Stimulated activated naive CD4-positive, alpha-beta T cell treated with Interleukin-2 at 50 U/mL for 16 hours (primary cell): ENCODE measurements at places on chromosomes 2 and 18.

GRCh38 chr2:198957181-198957580 lies 500.6 kb downstream of the SATB2 start:
- no peak for DNase-seq

GRCh38 chr2:7375901-7376300 lies 458.7 kb downstream of the RNF144A start:
- no peak for DNase-seq

DNA sequence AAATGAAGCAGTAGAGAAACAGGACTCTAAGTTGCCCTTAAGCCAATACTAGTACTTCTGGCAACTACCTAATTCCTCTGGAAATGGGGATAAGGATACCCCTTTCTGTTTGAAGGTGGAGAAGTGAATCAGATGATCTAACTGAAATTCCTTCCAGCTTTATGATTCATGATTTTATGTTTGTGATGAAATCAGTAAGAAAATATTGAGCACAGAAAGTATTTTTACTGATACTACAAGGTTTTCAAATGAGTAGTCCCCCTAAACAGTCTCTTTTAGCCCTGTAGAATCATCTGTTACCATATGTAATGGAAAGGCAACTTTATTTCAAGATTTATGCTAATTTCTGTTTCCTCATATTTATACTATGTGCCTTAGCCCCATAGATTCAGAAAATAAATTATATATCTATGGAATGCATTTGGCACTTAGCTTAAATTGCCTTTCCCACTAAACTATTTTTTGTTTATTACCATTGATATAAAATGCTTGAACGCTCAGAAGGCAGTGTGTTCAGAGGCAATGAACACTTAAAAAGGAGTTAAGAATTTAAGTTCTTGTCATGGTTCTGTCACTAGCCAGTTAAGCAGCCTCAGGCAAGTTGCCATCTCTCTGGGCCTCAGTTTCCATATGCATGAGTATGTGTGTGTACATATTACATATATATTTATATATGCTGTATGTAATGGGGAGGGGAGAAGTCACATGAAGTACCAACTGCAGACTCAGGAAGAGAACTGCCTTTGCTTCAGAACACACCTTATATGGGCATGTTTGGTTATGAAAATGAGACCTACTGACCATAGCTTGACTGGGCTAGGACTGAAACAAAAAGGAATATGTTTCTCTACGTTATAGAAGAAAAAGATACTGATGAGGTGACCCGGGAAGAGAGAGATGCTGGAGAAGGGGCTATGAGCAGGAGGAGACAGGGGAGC lies 97.7 kb downstream of the CDC42EP3 start:
- DNase-seq = no peak

DNA sequence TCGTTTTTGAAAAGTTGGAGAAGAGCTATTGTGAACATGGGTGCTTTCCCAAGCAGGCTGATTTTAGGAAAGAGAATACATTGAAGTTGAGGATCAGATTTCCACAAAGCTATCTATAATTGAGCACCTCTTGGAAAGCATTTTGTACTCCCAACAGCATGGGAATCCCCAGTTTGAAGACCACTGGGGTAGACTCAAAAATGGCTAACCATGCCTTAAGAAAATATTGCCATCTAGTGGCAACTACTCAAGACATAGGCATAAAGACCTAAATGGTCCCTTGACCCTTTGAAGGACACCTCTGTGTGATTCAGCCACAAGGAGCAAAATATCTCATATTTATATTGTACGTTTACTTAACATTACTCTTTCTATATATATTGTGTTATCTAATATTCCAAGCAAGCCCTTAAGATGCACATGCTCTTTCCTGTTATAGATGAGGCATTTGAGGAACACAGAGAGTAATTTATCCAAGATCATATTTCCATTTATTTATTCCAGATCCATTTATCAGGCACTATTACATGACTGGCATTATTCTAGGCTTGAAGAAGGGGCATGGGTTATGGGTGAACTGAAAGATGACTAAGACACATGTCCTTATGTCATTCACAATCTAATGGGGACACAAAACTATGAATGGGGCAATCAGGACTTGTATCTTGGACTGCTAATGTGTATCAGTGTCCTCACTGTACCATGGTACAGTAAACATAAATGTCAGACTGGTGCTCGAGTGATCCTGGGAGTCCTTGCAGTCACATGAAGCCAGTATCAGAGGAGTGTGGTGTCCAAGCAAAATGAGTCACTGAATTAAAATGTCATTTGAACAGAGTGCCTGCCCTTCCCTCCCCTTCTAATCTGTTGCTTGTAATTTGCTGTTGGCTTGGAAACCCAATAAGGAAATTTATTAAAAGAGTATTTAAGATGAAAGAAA lies 121.0 kb upstream of the XPO1 start:
- no peak for DNase-seq

DNA sequence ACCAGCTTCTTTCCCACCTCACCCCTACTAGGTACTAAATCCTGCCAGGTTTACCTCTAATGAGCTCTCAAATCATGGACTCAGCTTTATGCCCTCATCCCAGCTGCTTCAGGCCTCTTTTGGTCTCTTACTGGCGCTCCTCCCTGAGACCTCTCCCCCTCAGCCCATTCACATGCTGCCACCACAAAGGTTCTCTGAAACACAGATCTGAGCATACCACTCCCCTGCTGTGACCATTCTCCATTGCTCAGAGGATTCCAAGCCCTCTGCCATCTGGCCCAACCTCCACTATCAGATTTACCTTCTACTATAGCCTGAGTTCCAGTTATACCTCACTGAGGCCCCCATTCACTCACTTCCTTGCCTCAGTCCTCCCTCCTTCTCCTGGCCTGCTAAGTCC lies 174.8 kb downstream of the ANKRD44 start:
- DNase-seq = no peak

- no peak for DNase-seq
Measured at GRCh38 chr2:10664652-10665051, 25.1 kb downstream of the NOL10 start.

DNA sequence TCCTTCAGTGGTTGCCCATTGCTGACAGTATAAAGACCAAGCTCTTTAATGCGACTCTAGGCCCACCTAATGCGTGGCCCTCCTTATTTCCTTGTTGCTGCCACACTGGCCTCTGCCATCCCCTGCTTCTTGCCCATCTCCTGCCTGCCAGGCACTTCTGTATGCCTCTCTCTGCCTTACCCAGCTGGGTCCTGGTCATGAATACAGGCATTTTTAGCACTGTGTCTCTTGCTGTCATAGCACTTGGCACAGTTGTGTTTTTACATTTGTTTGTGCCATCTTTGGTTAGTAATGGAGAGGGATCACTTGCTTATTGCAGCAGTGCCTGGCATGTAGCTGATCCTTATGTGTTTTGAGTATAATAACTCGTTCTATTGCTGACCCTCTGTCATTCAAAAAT lies 38.7 kb downstream of the MAP4K4 start:
- DNase-seq = no peak

GRCh38 chr2:205283736-205284270 lies 398.5 kb upstream of the NRP2 start:
- no peak for DNase-seq

DNA sequence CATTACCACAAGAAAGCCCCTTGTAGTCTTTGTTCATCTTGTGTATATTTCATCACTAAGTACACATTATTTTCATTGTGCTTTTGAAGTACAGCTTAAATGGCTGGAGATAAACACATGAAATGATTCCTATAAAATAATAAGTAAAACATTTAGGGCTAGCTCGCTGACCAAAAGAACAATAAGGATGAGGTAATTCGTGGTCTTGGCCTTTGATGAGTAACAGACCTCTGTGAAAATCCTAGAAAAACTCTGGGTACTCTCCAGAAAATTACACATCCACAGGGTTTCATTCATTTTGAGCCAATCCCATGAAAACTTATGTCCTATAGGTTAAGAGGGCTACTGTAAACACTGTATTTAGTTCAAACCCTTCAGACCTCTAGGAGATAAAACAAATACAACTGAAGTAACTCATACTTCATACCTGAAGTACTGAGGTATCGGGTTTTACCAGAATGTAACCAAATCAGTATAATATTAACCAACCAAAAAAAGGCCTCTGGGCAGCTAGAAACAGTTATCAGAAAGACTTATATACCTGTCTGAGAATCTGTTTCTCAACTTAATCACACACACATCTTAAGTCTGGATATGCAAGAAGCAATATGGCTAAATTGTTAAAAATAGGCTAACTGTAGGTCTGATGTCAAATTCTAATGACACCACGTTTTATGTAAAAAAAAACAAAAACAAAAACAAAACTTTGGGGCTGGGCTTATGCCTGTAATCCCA lies 31.0 kb downstream of the CFAP36 start:
- no peak for DNase-seq

GRCh38 chr2:170284205-170284604 lies 106.3 kb downstream of the MYO3B start:
- DNase-seq = no peak

GRCh38 chr18:59990121-59990823 lies 90.5 kb downstream of the PMAIP1 start:
- no peak for DNase-seq

GRCh38 chr2:66641685-66642084 lies 206.8 kb downstream of the MEIS1 start:
- DNase-seq = no peak

GRCh38 chr18:10033016-10033399 lies 119.2 kb downstream of the VAPA start:
- no peak for DNase-seq

DNA sequence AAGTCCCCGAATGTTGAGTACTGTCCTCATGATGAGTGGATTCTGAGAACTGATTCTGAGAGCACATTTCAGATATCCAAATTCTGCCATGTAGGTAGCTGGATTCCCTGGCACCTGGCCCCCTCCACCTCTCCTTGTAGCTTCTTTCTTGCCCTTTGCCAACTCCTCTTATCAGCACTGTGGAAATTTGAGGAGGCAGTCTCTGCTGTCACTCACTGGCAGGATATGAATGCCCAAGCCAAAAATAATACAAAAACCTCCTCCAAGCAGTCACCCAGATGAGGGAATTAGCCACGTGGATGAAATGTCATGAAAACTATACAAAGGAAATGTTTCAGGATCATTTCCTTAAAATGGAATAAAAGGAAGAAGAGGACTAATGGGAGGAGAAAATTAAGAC lies 276.8 kb downstream of the SETBP1 start:
- DNase-seq = no peak

- DNase-seq = no peak
Measured at GRCh38 chr2:68388358-68388757, 23.3 kb downstream of the PLEK start.

GRCh38 chr18:73891572-73892421 lies 255.8 kb downstream of the FBXO15 start:
- DNase-seq = no peak

GRCh38 chr2:26401739-26402541 lies at the start of gene DRC1:
Gene DRC1 (plus strand): TSS chr2:26401920. CDS start chr2:26401990, 70 bp downstream.
- DNase-seq = no peak

DNA sequence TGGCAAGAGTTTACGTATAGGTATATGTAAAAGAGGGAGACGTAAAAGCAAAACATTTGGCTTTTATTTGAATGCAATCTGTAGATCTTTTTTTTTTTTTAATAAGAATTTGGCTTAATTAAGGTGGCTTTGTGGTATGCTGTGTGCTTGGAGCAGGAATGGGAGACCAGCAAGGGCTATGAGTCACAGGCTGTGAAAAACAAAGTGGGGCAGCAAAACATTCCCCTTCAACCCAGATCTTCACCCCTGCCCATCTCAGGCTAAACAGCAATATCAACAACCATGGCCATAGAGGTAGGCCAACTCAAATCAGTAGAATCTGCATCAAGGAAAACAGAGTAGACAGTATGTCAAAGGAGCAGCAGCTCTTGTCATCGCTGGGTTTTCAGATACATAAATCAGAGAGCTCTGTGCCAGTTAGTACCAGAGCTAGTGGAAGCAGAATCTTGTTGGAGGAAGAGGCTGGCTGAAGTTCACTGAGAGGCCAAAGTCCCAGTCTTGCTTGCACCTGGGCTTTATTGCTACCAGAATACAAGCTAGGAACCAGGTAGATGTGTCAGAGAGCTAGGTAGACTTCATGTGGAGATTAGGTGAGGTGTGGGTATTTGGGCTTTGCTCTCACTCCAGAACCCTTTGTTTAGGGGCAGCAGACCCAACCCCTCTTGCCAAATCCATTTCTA lies 191.5 kb upstream of the FANCL start:
- DNase-seq = no peak

- no peak for DNase-seq
Measured at GRCh38 chr2:183089192-183089851, 10.8 kb downstream of the DUSP19 start.
